ENCODE measurements at places on chromosomes 11 and 22. TPM values are rescaled to one million over a fixed set of nuclear protein-coding genes. Genes with fewer than 3 reads are reported as not detected.

Gene NAA40
- total RNA-seq: 15.4 TPM

Gene OR52A1
- not detected for total RNA-seq

Gene SEC14L3
- not detected for total RNA-seq

- H3K36me3 ChIP-seq: no peaks in the 10 kb centered on the region
- DNase-seq: peak; percentile 72
- H3K4me3 ChIP-seq: peak overlapping the region; percentile 49
Measured at GRCh38 chr11:14380947-14381561, 22.1 kb upstream of the RRAS2 start.

- no peaks in the 10 kb centered on the region for H3K27me3 ChIP-seq
- H3K4me3 ChIP-seq: no peak overlapping the region
- H3K36me3 ChIP-seq: no peaks in the 10 kb centered on the region
- DNase-seq: no peak
- no peak overlapping the region for H3K27ac ChIP-seq
- H3K4me1 ChIP-seq: no peaks in the 10 kb centered on the region
Measured at GRCh38 chr11:72179804-72180396, 12.0 kb upstream of the FOLR1 start.

DNA sequence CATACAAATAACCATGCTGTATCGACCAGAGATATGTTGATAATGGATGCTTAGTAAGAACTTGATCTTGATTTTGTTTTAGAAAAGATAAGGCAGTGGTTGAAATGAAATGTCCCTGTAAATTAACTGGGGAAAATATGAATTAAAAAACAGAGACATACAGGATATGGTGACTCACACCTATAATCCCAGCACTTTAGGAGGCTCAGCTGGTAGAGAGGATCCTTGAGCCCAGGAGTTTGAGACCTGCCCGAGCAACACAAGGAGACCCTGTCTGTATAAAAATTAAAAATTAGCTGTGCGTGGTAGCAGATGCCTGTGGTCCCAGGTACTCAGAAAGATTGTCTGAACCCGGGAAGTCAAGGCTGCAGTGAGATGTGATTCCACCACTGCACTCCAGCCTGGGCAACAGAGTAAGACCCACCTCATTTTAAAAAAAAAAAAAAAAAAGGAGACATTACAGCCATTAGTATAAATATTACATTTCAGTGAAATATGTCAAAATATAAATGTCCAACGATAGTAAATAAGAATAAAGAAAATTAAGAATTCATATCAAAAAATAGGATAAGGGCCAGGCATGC lies 4.6 kb downstream of the PICALM start:
- H3K27ac ChIP-seq: no peak overlapping the region
- H3K4me3 ChIP-seq: no peak overlapping the region
- H3K27me3 ChIP-seq: no peaks in the 10 kb centered on the region
- peaks cover 7% of the 10 kb centered on the region for H3K4me1 ChIP-seq

All from ovary (tissue), 10 donors.